ENCODE measurements at places on chromosomes 1 and 21.

DNA sequence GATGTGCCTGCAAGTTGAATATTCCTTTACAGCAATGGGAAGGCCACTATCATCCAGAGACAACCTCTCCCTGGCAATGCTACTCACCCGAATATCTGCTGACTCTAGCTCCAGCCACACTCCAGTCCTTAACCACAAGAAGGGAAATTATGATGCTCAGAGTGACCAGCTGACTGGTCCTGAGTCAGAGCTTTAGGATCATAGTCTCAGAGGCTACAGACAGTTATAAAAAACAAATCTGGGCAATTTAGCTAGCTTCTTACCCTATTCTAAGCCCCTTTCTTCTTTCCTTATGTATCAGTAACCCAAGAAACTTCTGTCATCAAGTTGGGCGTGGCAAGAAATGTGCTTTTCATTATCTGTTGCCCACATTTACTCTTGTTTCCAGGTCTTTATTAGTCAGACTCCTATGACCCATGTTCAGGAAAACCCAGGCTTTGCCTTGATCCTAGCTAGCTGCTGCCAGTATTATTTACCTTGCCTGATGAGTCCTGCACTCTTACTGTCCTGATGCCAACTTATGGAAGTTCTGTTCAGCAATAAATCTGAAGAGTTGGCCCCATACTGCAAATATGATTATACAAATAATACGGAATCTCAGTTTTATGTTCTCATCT lies 207.0 kb downstream of the TTLL7 start:
- DNase-seq, result no peak

GRCh38 chr1:52511851-52512615 lies 40.9 kb downstream of the TUT4 start:
- no peak for DNase-seq

DNA sequence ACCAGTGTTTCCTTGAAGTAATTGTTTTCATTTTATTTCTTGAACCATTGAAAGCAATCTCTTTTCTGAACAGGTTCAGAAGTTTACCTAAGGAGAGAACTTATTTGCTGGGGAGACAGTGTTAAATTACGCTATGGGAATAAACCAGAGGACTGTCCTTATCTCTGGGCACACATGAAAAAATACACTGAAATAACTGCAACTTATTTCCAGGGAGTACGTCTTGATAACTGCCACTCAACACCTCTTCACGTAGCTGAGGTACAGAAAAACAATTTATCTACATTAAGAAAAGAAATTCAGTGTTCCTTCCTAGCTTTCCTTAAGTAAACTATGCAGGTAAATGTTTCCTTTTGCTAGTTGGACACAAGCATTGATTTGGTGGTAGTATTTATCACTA lies 27.4 kb downstream of the AGL start:
- no peak for DNase-seq

GRCh38 chr1:178784131-178784536 lies 59.1 kb downstream of the RALGPS2 start:
- no peak for DNase-seq

GRCh38 chr1:57489358-57490036 lies 65.6 kb upstream of the DAB1 start:
- DNase-seq, result no peak

DNA sequence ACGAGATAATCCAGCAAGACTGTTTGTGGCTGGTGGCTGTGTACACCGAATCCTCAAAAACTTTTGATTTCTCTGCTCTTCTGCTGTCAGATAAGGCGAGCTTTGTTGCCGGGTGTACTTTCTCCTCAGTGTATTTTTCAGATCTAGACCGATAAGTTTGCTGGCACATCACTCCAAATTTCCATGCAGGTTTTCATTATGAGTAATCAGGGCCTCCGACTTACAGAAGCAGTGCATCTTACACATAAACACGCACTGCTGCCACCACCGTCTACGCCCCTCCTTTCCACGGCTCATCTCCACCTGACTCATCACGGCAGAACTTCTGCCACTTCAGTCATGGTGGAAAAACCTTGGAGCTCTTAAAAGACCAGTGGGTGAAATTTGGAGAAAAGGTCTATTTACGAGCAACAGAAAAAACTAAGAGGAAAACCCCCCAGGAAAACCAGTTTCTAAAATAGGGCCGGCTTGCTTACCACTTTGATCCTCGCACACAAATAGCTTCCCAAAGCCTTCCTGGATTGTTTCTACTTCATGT lies 7.7 kb downstream of the ZBTB21 start:
- peak; percentile 67 for DNase-seq

DNA sequence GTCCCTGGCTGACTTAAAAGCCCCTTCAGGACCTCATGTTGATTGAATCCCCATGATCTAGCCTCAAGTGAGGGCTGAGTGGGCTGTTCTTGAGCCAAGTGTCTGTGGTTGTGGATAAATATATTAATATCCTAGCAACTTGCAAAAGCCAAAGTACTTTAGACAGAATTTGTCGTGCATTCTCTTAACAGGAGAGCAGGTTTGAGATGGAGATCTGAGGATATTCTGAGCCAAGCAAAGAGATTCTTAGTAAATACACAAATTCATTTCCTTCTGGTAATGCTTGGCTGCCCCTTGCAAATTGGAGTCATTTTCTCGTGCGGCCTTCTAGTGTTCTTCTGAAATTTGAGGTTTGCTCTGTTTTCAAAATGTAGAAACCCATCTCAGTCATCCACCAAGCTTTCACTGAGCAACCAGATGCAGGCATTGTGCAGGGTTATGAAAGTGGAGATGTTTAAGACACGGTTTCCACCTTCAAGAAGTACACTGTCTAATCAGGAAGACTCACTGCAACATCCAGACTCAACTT lies 242.1 kb upstream of the JUN start:
- DNase-seq, result no peak

- no peak for DNase-seq
Measured at GRCh38 chr1:61012341-61012761, 70.0 kb upstream of the NFIA start.

GRCh38 chr21:35375115-35375514 lies 326.0 kb upstream of the RUNX1 start:
- no peak for DNase-seq

DNA sequence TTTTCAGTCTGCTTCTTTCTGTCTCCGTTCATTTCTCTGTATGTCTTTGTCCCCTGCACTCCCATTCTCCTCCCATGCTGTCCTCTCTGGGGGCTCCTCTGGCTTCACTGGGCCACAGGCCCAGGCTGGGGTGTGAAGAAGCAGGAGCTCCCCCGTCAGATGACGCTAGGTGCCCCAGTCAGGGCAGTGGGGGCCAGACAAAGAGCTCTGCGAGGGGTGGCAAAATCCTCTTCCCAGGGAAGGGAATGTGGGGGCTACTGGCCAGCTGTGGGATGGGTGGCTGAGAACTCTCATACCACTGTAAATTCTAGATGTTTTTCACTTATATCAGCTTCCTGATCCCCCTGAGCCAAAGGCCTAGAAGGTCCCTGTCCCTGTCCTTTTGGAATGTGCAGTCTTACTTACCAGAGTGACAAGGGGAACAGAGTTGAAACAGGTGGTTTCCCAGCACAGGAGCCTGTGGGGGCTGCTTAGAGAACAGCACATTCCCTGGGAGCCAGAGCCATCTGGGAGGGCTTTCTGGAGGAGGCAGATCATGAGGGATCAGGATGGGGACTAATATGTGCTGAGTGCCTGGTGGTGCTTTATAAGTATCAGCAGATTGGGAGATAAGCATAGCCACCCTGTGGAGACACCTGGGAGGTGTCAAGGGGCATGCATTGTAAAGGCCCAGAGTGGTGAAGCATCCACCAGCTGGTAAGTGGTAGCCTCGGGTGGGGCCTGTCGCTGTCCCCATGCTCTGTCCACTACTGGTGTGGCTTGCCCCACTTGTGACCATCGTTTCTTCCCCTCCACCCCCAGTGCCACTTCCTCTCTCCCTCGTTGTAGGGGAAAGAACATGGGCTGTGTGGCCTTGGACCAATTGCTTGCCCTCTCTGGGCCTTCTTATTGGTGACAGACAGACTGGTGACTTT lies 10.1 kb upstream of the PADI1 start:
- DNase-seq, result no peak

DNA sequence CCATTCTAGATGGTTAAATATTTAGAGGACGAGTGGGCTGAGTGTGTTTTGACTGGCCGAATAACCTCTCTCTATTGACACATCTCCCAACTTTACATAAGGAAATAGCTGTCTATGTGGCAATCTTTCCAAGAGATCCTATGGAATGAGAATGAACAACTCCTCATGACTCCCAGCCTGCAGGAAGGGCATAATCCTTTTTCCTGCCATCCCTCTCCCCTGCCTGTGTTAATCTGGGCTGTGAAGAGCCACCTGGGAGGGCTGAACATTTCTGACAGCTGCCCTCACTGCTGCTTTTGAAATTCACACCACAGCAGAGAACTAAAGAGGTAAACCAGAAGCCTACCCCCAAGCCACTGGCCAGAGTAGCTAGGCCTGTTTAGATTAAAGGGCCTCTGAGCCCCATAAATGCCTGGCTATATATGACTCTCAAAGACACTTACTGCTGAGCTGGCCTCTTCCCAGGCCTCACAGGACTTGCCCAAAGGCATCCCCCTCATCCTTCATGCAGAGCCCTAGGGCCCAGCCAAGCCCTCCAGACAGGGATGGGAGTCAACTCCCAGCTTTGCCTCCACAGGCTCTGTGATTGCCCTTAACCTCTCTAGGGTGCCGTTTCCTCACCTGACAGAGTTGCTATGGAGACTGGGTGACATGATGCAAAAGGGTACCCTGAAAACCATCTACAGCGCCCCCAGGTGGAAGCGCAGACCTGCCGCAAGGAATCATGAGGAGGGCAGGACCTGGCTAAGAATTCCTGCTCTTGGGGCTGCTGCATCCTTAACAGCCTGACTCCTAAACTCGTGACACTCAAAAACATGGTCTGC lies 42.0 kb upstream of the LDLRAP1 start:
- DNase-seq, result no peak

- DNase-seq, result no peak
Measured at GRCh38 chr1:98393719-98394118, 267.8 kb upstream of the SNX7 start.

DNA sequence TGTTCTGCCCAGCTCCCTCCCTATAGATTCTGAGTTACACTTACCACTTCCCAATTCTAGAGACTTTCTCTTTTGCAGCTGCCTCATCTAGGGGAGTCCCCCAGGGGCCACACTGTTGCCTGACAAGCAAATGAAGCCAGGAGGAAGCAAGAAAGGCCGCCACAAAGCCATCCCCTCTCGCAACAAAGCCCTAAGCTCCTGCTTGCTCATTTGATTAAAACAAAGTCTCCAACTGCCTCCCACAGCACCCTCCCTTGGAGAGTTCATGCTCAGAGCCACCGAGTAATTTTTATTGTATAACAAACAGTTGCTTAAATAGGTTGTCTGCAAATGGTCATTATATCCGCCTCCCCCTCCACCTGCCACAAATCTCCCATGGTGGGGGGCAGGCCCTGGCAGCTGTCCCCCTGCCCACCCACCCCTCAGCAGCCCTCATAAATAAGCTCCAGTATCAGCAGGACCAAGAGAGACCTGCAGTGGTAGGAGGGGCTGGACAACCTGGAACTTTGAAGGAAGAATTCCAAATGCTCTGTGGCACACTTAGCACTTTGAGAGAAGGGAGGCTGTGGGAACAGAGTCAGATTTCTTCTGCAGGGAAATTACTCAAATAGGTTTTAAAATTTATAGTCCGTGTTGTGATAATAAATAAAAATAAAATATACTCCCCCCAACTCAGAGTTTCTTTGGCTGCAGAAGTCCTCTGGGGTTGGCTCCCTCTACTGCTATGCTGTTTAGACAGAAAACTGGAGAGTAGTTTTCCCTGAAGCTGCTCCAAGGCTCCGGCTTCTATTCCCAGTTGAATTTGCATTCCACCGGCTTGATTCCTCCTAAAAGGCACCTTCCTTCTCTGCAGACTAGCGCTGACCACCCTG lies 237.5 kb downstream of the TTLL7 start:
- DNase-seq, result no peak

DNA sequence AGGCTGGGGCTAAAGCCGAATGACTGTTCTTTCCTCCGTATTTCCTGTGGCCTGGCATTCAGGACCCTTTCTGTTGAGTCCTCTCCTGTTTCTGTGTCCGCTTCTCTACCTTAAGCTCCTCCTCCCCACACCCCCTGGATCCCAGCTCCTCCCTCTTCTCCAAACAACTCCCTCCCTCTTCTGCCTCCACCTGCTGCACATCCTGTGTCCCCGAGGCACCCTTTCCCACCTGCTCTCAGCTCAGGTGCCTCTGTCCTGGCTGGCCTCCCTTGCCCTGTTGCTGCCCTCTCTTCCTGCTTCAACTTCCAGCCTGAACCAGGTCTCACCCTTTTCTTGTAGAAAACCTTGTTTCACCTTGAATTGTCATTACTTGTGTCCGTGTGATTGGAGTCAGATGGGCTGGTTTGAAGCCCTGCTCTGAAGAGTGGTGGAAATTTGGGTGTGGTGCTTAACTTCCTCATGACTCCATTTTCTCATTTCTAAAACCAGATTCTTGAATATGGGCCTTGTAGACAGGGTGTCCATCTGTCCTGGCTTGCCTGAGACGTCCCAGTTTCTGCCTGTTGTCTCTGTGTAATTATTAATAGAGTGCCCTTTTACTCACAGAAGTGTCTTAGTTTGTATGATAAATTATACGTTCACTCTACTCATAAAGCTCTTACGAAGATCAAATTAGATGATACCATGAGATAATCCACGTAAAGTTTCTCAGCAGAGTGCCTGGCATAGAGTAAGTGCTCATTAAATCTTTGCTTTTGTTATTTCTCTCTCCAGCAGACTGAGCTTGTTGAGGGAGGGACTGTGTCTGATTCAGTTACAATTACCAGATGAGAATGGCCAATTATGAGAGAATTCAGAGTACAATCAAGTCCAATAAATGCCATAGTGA lies 58.9 kb upstream of the TRABD2B start:
- DNase-seq, result no peak

DNA sequence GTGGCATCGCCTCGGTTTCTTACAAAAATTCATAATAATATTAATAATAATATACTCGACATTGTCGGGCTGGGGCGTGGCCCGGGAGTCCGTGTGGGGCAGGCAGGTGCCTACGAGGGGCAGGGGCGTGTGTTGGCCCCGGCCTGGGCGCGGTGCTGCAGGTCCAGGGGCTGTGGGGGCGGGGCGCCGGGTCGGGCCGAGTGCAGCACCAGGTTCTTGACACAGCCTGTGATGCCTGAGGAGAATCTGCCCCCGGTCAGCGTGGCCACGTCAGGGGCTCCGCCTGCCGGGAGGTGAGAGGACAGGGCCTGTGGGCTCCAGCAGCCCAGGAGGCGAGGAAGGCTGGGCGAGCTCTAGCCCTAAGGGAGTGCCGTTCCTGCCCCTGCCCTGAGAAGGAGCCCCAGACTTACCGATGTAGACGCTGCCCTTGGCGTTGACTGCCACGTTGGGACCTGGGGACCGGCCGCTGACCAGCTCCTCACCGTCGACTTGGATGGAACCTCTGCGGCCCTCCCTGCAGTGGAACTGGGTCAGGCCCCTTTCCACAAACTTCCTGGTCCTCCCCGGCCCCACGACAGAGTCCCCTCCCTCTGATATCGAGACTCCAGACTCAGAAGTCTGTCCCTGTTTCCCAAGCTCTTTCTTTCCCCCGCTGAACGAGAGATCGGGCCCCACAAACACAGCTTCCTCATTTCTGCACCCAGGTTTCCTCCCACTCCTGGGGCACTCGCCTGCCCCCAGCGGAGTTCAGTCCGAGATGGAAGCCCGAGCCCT lies 11.3 kb downstream of the LDLRAD2 start:
- DNase-seq, result no peak

- DNase-seq, result no peak
Measured at GRCh38 chr1:53754484-53755312, 15.7 kb upstream of the GLIS1 start.

GRCh38 chr1:233796146-233796783 lies 108.2 kb upstream of the SLC35F3 start:
- DNase-seq, result no peak

- DNase-seq, result no peak
Measured at GRCh38 chr1:110774398-110774797, 98.5 kb upstream of the CD53 start.
